ENCODE measurements at places on chromosomes 11 and 22. TPM values are rescaled to one million over a fixed set of nuclear protein-coding genes. Genes with fewer than 3 reads are reported as not detected.

The TIMP3 gene
- 1,020 TPM for total RNA-seq

The ANO9 gene
- total RNA-seq, result under 0.01 TPM

DNA sequence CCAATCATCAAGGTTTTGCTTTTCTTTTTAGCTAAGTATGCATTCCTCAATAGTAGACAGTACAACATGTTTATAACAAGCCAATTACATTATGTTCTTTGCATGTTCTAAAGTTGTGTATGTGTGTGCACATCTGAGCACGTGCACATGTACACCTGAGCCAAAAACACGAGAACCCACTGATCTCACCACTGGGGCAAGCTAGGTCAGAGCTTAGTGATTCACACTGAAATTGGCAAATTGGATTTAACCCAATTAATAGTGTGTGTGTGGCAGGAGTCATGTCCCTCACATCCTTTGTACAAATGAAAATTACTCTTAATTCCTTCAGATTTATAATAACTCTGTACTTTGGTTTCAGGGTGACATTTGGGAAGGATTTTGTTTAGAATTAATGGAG is 145.7 kb upstream of the TEAD1 start:
- no peak for DNase-seq

- DNase-seq, result peak; percentile 81
Observed at GRCh38 chr22:38347944-38348750, 30.9 kb upstream of the CSNK1E start.

The KRTAP5-11 gene
- not detected for total RNA-seq

The SCGB1C1 gene
- not detected for total RNA-seq

The MYEOV gene
- total RNA-seq, result 0.88 TPM

DNA sequence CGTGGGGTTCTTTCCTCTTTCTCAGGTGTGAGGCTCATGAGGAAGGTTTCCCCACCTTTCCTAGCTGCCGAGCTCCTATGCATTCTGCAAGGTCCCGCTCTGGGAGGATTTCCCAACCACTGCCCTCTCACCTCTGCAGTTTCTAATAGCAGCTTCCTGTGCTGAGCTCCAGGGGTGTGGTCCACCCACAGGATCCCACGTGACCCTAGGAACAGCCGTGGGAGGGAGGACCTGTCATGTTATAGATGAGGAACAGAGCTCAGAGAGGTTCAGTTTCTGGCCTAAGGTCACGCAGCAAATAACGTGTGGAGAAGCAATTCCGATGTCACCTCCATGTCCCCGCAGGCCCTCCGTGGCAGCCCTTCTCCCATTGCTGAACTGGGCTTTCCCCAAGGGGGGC is 38.5 kb downstream of the FLRT1 start:
- DNase-seq, result no peak

The E2F8 gene
- total RNA-seq, result 0.36 TPM

GRCh38 chr11:83510530-83511460 is 224.6 kb upstream of the CCDC90B start:
- peak; percentile 13 for DNase-seq

DNA sequence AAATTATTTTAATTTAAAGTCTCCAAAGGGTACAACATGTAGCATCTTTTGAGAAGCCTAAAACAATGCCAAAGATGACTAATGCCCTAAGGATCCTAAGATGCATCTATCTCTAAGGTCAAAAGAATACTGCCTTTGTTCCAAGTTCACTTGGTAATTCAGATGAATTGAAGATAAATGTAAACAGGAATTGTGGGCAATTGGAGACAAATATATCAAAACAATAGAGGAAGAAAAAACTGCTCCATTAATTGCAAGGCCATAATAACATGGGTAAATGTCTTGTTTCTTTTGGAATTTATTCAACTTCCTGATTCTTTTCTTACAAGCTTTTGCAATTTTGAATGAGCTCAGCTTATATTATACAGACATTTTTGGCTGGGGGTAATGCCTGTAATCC is 338.6 kb downstream of the TTC28 start:
- peak; percentile 56 for DNase-seq

DNA sequence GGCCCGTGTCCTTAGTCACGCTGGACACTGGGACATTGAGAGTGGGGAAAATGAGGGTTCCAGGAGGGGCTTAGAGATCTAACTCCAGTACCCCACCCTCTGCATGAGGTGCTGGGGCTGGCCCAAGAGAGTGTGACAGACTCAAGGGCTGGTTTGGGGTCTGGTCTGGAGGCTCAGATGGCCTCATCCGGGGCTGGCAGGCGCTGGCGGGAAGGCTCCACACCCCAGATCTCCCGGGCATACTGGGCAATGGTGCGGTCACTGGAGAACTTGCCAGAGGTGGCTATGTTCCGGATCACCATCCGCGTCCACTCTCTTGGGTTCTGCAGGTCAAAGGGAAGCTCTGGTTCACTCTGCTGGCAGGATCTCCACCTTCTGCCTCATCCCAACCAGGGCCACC is 2.5 kb upstream of the RASGRP2 start:
- DNase-seq, result peak; percentile 79

DNA sequence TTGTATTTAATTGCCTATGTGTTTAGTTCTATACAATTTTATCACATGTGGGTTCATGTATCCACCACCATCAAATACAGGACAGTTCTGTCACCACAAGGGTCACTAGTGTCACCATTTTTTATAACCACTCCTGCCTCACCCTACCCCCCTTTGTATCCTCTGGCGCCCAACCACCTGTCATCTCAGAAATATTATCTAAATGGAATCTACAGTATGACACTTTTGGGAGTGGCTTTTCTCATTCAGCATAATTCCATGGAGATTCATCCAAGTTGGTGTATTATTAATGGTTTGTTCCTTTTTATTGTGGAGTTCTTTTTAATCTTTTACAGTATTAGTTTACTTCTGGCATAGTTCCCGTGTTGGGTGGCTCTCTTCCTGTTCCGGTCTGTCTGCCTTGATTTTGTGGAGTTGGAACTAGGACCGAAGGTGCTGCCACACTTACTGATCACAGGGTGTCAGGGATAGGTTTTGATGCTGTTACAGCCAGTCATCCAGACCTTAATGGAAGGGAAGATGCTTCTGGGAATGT is 58.5 kb downstream of the TNRC6B start:
- DNase-seq, result no peak
